ENCODE measurements at places on chromosomes 12 and 14.

DNA sequence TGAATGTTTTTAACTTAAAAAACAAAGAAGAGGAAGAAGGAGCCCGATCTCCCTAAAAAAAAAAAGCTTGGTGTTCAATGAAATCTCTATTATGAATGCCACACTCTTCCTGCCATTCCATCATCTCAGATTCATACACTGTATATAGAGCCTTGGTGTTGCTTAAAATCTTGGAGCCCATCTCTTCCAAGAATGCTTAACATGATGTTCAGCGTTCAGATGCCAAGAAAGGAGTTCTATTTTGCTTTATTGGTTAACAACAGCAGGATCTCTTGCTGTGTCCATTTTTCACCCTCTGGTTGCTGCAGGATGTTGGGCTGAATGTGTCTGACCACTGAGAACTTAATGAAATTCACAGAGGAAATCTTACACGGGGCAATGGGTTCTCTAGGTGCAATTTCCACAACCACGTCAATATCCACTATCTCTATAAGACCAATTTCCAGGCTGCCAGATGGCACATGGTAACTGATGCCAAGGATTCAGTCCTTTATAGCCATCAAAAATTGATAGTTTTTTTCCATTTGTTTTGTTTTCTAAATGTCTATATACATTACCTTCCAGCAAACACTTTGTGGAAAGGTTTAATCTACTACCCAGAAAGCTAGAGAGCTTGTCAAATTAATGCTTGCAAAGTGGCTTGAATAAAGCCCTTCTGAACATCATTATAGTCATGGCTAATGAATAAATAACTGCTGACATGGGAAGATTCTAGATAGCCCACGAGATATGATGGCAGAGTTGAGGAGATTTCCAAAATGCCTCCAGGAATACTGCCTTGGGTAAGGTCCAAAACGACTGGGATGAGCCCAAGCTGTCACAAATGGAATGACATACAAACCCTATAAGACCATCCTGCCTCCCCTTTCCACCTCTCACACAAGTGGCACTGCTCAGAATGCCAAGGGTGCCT, 26.5 kb downstream of the RERG start:
- DNase-seq, result no peak

GRCh38 chr14:68619790-68620574, 172.9 kb downstream of the ZFP36L1 start:
- no peak for DNase-seq

- DNase-seq, result no peak
Measured at GRCh38 chr12:122721057-122721545, 4.5 kb upstream of the HCAR3 start.

- DNase-seq, result no peak
Measured at GRCh38 chr14:31059152-31059924, 33.2 kb upstream of the STRN3 start.

DNA sequence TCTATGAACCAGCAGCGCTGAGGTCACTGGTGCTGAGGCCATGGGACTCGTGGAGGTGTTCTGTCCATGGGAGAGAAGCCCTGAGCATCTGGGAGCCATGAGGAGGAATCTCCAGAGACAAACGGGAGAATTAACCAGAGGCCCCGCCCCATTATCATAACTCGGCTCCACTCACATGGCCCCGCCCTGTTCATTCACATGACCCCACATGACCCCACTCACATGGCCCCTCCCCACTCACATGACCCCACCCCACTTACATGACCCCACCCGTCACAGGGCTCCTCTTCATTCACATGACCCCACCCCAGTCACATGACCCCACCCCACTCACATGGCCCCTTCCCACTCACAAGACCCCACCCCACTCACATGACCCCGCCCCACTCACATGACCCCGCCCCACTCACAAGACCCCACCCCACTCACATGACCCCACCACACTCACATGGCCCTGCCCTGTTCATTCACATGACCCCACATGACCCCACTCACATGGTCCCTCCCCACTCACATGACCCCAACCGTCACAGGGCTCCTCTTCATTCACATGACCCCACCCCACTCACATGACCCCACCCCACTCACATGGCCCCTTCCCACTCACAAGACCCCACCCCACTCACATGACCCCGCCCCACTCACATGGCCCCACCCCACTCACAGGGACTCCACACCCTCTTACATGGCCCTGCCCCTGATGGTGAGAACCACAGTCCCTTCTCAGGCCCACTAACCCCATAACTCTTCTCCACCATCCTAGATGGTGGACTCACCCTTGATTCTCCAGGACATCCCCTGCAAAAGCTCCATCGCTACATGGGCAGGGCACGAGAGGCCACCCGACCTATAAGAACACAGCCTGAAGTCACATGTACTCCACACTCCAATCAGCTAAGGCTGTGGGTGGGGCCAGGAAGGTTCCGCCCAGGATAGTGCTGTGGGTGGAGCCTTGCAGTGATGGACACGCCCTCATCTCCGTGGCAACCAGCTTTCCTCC, 151.1 kb upstream of the SFSWAP start:
- no peak for DNase-seq

- DNase-seq, result no peak
Measured at GRCh38 chr14:92959189-92959531, 36.2 kb downstream of the CHGA start.

GRCh38 chr12:69102856-69103255, 136.5 kb upstream of the CPSF6 start:
- no peak for DNase-seq

GRCh38 chr12:122080149-122081082, 1.9 kb downstream of the MLXIP start:
- DNase-seq, result no peak

DNA sequence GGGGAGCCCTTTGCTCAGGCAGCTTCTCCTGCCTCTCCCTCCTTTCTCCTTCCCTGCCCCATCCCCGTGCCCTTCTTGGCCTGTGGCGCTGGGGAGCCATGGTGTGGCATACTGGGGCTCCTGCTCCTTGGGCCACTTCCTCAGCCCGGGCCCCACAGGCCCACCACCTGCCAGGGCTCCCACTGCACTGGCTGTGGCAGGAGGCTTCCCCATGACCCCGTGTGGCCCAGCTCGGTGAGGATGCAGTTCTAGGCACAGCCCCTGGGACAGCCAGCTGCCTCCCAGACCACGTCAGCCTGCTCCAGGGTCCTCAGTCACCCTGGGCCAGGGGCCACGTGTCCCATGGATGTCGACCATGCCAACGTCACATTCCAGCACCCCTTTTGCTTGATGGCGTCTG, 13.0 kb upstream of the AMN start:
- no peak for DNase-seq

- DNase-seq, result no peak
Measured at GRCh38 chr14:35975814-35976213, 149.7 kb downstream of the BRMS1L start.

DNA sequence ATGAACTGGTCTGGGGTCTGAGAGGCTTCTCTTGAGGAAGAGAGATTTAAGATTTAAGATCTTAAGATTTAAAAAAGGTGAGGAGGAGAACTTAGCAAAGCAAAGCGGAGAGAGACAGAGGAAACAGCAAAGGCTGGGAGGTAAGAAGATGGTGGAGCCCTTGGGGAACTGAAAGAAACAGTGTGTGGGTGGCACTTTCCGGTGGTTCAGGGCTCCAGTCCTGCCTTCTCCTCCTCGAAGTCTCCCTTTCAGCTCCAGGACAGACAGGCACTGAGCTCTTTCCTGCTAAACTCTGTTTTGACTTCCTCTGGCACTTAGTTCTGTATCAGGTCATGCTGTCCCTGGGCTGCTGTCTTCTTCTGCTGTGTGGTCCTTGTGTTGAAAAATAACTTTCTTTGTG, 298.7 kb upstream of the SRRM4 start:
- DNase-seq, result no peak

- no peak for DNase-seq
Measured at GRCh38 chr14:20789230-20789813, 8.3 kb downstream of the RNASE6 start.

DNA sequence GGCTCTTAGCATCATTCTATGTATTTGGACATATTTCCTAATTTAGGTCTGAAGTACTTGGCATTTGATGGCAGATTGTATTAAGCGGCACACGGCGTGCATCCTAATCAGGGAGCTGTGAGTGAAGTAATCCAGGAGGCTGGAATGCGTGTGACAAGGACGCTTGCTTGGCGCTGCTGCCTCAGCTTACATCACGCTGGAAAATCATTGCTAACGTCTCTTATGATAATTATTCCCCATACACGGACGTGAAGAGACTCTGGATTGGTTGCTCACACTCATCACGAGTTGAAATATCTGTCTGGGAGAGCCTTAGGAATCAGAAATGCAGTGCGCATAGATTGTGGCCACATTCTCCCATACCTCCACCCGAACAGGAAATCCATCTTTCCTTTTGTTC, 85.3 kb downstream of the FBXW8 start:
- DNase-seq, result no peak

GRCh38 chr12:57514720-57515407, 5.5 kb downstream of the DDIT3 start:
- no peak for DNase-seq

GRCh38 chr14:89388853-89389252, 28.2 kb downstream of the FOXN3 start:
- no peak for DNase-seq

- no peak for DNase-seq
Measured at GRCh38 chr14:20386276-20386855, 26.9 kb downstream of the TEP1 start.
